ENCODE measurements at places on chromosomes 13 and 19. TPM values are rescaled to one million over a fixed set of nuclear protein-coding genes. Genes with fewer than 3 reads are reported as not detected.

Gene DAND5
- total RNA-seq, result 0.20 TPM

Gene FGF21
- total RNA-seq, result 0.78 TPM

Gene FGF9
- not detected for total RNA-seq

Gene TEX26
- total RNA-seq, result not detected

Gene TOMM40
- 83.6 TPM for total RNA-seq

Gene SIGLEC11
- total RNA-seq, result not detected

Gene CASP14
- total RNA-seq, result 0.58 TPM

Gene TMEM38A
- total RNA-seq, result 16.0 TPM

GRCh38 chr13:42048342-42048683, at the start of gene DGKH:
TSS of gene DGKH (plus strand) at chr13:42048648. CDS start at chr13:42048774, 126 bp downstream.
- peak within 1 kb of the TSS; percentile 48 for H3K27ac ChIP-seq
- H3K4me3 ChIP-seq, result peak within 1 kb of the TSS; percentile 81
- no peaks in the 10 kb centered on the region for H3K27me3 ChIP-seq
- H3K36me3 ChIP-seq, result no peaks in the 10 kb centered on the region

- H3K4me1 ChIP-seq, result peaks cover 30% of the 10 kb centered on the region
- no peaks in the 10 kb centered on the region for H3K36me3 ChIP-seq
- H3K4me3 ChIP-seq, result no peak overlapping the region
- peak overlapping the region; percentile 45 for H3K27ac ChIP-seq
These were observed 43.5 kb upstream of the NPAS1 start for GRCh38 chr19:46975925-46976782.

DNA sequence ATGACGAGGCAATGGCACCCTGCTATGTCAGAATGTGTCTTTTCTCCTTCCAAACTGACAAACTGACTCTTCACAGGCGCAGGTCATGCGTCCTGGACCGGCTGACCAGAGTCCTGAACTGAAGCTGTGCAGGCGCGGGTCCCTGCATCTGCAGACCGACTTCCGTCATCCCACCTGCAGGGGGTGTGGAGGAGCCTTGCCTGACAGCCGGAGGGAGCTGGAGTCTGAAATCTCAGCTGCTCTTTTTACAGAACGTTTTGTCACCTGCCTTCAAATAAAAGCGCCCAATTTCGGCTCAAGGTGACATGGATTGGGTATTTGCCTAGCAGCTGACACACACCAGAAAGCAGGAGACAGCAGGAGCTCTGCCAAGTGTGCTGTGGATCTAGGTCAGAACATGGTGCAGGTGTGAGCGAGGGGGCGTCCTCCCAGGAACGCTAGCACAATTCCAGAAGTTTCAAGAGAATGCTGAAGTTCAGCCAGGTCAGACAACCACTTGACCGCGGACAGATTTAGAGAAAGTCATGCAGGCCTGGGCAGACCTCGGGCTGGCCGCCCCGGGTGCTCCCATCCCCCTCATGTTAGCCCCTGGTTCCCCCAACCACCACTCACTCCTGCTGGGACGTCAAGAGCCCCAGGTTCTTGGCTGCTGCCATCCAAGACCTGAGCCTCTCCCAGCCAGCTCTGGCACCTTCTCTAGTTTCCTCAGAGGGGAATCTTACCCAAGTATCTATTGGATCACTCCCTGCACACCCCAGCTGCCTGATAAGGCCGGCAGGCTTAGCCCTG, 32.8 kb downstream of the ELL start:
- H3K36me3 ChIP-seq, result no peaks in the 10 kb centered on the region
- no peak overlapping the region for H3K27ac ChIP-seq
- no peak overlapping the region for H3K4me3 ChIP-seq
- H3K27me3 ChIP-seq, result no peaks in the 10 kb centered on the region
- peaks cover 10% of the 10 kb centered on the region for H3K4me1 ChIP-seq

DNA sequence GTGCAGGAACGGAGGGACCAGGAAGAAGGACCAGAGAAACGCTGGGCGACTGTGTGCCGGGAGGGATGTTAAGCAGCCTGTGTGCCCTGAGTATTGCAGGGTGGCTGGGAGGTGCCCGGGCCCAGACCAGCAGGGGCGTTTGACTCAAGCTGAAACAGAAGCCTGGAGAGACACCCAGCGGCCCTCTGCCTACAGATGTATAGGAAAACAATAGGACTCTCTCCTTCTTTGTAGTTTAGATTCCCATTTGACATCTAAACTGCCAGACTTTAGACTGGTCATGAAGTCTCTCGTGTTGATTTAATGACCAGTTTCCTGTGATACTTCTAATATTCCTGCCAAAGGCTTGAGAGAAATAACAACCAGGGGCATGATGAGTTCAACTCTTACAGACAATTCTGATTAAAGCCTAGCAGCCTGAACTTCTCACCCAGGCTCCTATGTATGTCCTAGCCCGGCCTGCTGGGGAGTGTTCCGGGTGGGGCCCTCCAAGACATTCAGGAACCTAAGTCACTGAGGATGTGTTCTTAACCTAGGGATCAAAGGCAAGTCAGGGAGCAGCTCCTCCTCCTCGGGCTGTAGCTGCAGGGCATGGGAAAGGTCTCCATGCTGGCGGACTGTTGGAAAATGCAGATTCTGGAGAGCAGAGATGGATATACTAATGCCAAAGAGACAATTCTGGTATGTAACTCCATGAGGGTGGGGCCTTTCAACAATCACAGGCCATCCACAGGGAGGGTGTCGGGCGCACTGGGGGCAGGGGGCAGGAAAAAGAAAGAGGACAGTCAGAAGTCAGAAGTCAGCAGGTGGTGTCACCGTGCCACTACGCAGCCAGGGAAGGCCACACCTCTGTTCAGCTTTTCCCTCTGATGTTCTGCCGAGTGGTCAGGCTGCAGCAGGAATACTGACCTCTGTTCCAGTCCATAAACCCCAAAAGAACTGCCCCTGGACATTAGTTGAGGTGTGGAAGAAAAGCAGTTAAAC, 131.8 kb downstream of the STARD13 start:
- peak overlapping the region; percentile 83 for H3K27ac ChIP-seq
- peak; percentile 48 for DNase-seq
- peaks cover 41% of the 10 kb centered on the region for H3K4me1 ChIP-seq
- no peaks in the 10 kb centered on the region for H3K36me3 ChIP-seq
- no peak overlapping the region for H3K4me3 ChIP-seq

DNA sequence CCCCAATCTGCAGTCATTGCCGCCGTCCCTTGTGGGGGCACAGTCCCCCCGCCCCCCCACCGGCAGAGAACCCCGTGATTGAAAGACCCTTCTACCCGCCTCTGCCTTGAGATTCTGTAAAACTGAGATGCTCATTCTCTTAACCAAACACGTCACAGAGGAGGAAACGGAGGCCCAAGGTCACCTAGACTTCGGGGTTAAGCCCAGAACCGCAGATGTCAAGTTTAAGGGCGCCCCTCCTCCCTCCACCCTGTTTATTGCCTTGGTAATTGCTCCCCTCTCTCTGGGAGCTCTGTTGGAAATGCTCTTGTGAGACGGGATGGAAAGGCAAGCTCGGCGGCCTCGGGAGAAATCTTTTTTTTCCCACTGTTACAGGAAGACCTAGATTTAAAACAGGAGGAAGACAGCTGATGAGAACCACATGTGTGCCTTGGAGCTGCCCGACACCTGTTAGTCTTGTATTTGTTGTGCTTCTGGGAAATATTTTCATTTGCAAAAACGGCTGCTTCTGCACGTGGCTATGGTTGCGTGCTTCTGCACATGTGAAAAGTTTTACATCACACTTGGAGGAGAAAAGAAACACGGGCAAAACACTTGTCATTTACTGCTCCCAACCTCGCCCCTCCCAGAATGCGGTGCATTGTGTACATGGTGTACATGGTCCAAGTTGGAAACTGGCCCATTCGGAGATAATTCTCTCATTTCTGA, 1.1 kb upstream of the MED26 start:
- H3K27ac ChIP-seq, result peak overlapping the region; percentile 53
- peaks cover 10% of the 10 kb centered on the region for H3K36me3 ChIP-seq
- H3K4me3 ChIP-seq, result peak overlapping the region; percentile 95
- no peak for DNase-seq

GRCh38 chr19:18253716-18254115, 20.5 kb downstream of the IQCN start:
- peak overlapping the region; percentile 98 for H3K27ac ChIP-seq
- no peaks in the 10 kb centered on the region for H3K36me3 ChIP-seq
- DNase-seq, result peak; percentile 98
- peak overlapping the region; percentile 54 for H3K4me3 ChIP-seq

- DNase-seq, result no peak
- no peaks in the 10 kb centered on the region for H3K4me1 ChIP-seq
- H3K27ac ChIP-seq, result no peak overlapping the region
- no peaks in the 10 kb centered on the region for H3K27me3 ChIP-seq
- peaks cover 22% of the 10 kb centered on the region for H3K36me3 ChIP-seq
- H3K4me3 ChIP-seq, result no peak overlapping the region
These were observed 20.5 kb downstream of the CCDC8 start for GRCh38 chr19:46392837-46393236.

- H3K27me3 ChIP-seq, result no peaks in the 10 kb centered on the region
- peak overlapping the region; percentile 28 for H3K27ac ChIP-seq
- peak; percentile 56 for DNase-seq
- H3K4me3 ChIP-seq, result no peak overlapping the region
- H3K4me1 ChIP-seq, result peaks cover 21% of the 10 kb centered on the region
- H3K36me3 ChIP-seq, result no peaks in the 10 kb centered on the region
These were observed 3.9 kb upstream of the B9D2 start for GRCh38 chr19:41367848-41368301.

DNA sequence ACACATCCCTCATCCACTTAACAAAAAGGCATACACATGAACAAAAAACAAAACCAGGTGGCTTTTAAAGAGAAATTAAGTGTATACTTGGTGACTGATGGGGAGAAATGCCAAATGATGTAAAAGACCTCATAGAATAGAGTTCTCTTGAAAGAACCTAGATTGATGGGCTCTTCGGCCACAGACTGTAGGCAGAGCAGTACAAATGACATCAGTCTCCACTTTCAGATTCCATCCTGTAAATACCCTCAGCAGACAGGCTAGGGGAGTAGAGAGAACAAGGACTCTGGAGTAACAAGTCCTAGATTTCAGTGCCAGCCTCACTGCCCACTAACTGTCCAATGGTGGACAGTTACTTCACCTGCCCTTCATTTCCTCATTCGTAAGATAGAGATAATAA, 203.8 kb downstream of the MZT1 start:
- no peaks in the 10 kb centered on the region for H3K4me1 ChIP-seq
- H3K27me3 ChIP-seq, result no peaks in the 10 kb centered on the region
- no peak overlapping the region for H3K4me3 ChIP-seq
- H3K27ac ChIP-seq, result no peak overlapping the region
- no peak for DNase-seq
- H3K36me3 ChIP-seq, result no peaks in the 10 kb centered on the region

- H3K27ac ChIP-seq, result no peak overlapping the region
- no peaks in the 10 kb centered on the region for H3K4me1 ChIP-seq
- H3K4me3 ChIP-seq, result no peak overlapping the region
- DNase-seq, result no peak
These were observed 89.0 kb upstream of the CLDN10 start for GRCh38 chr13:95463531-95463930.

- no peaks in the 10 kb centered on the region for H3K36me3 ChIP-seq
- H3K27ac ChIP-seq, result no peak overlapping the region
- no peaks in the 10 kb centered on the region for H3K4me1 ChIP-seq
- no peak overlapping the region for H3K4me3 ChIP-seq
- H3K27me3 ChIP-seq, result no peaks in the 10 kb centered on the region
These were observed 31.3 kb downstream of the CATSPERD start for GRCh38 chr19:5751709-5752108.

DNA sequence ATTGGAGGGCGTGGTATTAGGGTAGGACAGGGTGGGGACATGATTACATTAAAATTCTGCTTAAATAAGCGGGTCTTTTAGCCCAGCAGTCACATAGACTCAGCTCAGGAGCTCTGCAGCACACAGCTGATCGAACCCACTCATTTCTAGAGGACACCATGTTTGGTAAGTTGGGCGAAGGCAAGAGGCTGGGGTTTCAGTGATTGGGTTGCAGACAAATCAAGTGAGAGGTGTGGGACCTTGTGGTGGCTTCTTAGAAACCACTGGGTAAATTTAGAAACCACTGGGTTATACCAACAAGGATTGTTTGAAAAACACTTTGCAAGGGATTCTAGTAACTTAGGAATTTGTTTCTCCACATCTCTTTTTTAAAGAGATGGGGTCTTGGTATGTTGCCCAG, at the start of gene LEUTX:
TSS of gene LEUTX (plus strand) at position 92 of the 400 bp plus-strand sequence. CDS start at position 159, 67 bp downstream.
- H3K4me3 ChIP-seq, result no peak within 1 kb of the TSS
- H3K27ac ChIP-seq, result no peak within 1 kb of the TSS
- H3K36me3 ChIP-seq, result no peaks in the 10 kb centered on the region
- DNase-seq, result no peak
- no peaks in the 10 kb centered on the region for H3K4me1 ChIP-seq

DNA sequence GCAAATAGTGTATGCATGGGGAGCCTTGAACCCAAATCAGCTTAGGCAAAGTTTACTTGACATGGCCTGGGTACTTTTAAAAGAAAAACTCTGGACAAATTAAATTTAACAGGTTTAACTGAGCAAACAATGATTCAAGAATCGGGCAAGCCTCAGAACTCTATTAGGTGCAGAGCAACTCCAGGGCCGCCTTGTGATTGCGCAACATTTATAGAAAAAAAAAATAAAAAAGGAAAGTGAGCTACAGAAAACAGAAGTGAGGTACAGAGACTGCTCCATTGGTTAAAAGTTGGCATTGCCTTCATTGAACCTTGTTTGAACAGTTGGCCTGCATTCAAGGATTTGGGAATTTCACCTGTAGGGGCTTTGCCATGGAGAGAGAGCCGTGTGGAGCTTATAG, 421.0 kb upstream of the TSHZ3 start:
- no peak overlapping the region for H3K4me3 ChIP-seq
- no peak for DNase-seq
- no peak overlapping the region for H3K27ac ChIP-seq
- H3K27me3 ChIP-seq, result peaks cover 15% of the 10 kb centered on the region
- H3K4me1 ChIP-seq, result no peaks in the 10 kb centered on the region
- no peaks in the 10 kb centered on the region for H3K36me3 ChIP-seq

- no peaks in the 10 kb centered on the region for H3K27me3 ChIP-seq
- no peak for DNase-seq
- H3K4me3 ChIP-seq, result no peak overlapping the region
- no peak overlapping the region for H3K27ac ChIP-seq
These were observed 894.9 kb upstream of the PCDH9 start for GRCh38 chr13:68125087-68125480.

DNA sequence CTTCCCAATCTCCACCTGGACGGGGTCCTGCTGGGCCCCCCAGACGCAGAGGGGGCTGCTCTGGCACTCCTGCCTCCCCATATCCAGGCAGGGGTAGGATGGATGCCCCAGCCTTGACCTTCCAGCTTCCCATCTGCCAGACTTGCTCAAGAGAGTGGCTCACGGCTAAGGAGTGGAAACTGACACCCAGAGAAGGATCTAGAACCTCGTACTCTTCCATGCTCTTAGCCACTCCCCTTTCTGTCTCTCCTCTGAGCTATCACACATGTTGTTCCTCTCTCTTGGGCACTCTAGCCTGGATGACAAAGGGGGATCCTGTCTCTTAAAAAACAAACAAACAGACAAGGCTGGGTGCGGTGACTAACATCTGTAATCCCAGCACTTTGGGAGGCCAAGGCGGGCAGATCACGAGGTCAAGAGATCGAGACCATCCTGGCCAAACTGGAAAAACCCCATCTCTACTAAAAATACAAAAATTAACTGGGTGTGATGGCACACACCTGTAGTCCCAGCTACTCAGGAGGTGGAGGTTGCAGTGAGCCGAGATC, 12.2 kb upstream of the FUT5 start:
- no peak for DNase-seq
- no peak overlapping the region for H3K27ac ChIP-seq
- H3K4me1 ChIP-seq, result no peaks in the 10 kb centered on the region
- H3K27me3 ChIP-seq, result no peaks in the 10 kb centered on the region
- no peak overlapping the region for H3K4me3 ChIP-seq

- H3K27me3 ChIP-seq, result no peaks in the 10 kb centered on the region
- no peaks in the 10 kb centered on the region for H3K4me1 ChIP-seq
- H3K36me3 ChIP-seq, result no peaks in the 10 kb centered on the region
These were observed 282.5 kb upstream of the HTR2A start for GRCh38 chr13:47179321-47179720.

All from PC-9 (cell line).